ENCODE measurements at places on chromosomes 4 and X.
A peak's percentile ranks its signal among the peaks of the same experiment; 100 is the strongest.

DNA sequence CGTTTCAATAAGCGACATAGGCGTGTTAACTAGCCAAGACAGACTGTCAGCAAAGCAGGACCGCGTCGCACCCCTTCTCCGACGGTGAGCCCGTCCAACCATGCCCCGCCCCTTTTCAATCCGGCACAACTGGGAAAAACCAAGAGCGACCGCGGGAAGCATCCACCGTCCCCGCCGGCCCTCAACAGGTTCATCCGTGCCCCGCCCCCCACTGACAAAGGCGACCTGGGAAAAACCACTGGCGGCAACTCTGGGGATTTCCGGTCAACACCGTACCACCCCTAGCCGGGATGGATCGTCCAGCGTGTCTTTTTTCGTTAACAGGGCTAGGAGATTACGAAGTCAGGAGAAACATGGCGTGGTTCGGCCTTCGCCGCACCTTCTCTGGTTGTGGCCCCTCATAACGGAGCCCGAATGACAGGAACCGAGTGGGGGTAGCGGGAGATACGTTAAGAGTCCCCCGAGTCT lies 377 bp downstream of the TIMM17B start:
- peak; percentile 27 for DNase-seq

DNA sequence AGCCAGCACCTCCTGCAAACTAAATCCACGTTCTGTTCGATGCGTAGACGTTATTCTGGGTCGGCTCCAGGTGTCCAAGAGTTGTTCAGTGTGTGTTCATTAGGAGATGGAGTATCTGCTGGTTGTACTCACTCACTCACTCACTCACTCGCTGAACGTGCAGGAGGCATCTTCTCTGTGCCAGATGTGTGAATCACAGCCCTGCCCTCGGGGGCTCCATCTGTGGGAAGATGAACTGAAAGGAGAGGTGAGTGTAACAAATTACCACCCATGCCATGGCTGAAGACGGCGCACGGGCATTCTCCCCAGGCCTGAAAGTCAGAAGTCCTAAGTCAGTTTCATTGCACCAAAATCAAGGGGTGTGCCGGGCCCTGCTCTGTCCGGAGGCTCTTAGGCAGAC lies 16.1 kb downstream of the NSG1 start:
- no peak for DNase-seq

DNA sequence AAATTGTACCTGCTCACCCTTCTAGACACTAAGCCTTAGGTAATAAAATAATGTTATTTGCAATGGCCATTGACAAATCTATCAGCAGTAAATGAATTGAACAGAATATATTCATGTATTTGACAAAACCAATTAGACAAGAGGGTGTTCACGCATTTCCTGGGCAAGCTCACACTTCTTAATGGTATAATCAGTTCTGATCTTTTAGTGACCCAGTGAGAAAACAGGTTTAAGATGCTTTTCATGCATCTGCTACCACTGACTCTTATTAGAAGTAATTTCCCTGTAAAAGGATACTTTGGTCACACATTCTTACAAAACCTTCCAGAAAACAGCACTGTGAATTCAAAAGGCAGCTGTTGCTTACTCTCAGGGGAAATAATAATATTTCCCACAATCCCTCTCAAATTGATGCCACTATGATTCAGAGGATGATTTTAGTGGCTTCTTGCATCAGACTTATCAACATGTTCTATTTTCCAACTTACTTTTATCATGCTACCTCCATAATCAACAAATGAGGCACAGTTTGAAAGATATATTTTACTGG lies 313.9 kb upstream of the NWD2 start:
- DNase-seq: no peak

DNA sequence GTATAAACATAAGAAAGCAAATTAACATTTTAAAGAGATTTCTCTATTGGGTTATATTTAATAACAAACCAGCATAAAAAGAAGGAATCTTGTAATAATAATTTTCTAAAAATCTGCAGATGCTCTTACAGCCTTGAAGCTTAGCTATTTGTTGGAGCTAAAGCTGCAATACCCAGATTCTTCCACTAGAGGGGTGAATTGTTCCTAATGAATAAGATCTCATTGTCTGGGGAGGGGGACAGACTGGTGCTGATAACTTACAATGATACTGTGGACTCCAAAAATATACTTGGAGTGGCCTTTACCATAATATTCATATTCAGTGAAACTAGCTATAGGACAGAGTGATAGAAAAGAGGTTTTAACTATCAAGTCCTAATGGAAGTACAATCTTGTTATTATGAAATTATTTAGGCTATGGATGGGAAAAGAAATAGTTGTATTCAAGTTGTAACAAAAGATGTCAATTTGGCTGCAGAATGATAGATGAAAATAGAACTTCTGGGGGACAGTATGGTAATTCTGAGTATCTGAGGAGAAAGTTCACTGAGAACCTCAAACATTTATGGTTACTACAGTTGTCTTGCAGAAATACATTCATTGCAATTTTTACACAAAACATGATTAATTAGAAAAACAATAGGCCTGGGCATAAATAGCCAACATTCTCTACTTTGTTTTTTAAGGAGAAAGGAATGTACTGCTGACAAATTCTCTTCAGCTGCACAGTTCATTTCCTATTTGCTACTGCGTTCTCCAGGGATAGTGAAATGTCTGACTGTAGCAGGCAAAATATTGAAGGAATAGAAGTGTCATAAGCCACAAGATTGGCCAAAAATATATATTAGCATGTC lies 443.3 kb downstream of the GBA3 start:
- DNase-seq: peak; percentile 38

DNA sequence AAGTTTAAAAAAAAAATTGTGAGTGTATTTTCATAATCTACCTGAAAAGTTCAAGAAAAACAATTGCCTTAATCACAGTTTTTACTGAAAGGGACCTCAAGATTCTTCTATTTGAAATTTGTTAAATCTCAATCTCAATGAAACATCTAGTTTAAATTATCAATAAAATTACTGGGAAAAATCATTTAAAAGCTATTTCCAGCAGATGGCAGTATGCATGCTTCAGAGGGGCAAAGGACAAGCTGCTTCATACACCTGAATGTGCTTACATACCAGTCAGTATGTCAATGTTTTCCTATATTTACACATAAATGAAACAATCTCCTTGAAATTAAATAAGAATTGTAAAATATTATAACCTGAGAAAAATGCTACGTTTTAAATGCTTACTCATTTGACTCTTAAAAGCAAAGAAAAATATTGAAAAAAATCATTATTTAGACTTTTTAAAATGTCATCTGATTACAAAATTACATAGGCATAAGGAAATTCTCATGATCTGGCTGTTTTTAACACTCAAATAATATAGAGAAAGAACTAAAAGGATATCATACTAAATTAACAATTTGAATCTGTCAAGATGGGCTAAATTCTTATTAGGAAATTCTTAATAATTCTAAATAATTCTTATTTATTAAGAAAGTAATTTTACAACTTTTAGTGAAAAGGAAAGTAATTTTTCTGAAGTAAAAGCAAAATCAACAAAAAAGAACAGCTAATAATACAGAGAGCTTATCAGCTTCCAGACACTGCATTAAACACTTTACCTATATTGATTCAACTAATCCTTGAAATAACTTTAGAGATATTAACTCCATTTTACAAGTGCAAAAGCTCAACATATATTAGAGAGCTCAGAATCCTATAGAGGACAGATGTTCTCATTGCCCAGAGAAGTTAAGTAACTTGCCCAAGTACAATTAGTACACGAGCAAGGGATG lies 242.1 kb downstream of the ADAMTS3 start:
- DNase-seq: peak; percentile 12

GRCh38 chr4:80841587-80842281 lies 188.8 kb upstream of the BMP3 start:
- DNase-seq: no peak

GRCh38 chr4:138961129-138961528 lies 54.5 kb upstream of the NOCT start:
- no peak for DNase-seq

DNA sequence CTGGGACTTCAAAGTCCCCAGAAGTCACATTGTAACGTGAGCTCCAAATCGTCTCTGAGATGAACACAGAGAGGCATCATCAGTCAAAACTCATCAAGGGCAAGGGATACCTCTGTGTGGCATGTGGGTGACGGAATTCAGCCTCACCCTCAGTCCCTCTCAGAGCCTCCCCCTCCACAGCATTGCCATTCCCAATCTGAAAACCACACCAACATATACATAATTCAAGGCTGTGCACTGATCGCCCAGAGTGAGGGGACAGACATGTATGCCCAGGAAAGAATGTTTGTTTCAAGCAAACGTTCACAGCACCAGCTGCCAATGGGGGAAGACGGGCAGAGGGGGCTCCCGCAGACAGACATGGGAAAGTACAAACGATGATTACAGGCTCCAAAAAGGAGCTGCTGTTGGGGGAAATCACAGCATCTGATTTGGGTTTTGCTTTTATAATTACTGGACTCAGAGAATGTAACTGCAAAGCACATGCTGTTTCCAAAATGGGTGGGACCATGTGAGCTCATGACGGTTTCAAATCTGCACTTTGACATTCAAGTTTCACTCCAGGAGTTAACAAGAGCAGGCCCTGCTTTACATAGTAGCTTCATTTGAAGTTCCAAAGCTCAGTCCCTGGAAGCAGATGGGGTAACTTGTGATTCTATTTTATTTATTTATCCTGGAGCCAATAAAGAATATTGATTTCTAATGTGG lies 88.3 kb downstream of the CLCN4 start:
- no peak for DNase-seq

DNA sequence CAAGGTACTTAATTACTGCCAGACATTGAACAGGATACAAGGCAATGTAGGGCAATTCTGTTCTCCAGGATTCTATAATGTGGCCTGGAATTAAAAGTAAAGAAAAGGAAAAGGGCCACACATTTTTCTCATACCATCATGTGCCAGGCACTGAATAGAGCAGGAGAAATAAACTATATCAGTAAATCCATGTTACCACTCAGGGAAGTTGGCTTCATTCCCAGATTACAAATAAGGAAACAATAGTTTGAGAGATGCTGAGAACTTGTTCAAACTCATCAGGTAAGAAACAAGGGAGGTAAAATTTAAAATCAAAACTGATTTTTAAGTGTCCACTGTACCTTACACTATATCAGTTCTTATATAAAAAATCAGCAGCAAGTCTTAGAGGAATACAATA lies 645.0 kb upstream of the ATOH1 start:
- DNase-seq: peak; percentile 20

- no peak for DNase-seq
Measured at GRCh38 chr4:118683513-118683912, 1.7 kb upstream of the METTL14 start.

DNA sequence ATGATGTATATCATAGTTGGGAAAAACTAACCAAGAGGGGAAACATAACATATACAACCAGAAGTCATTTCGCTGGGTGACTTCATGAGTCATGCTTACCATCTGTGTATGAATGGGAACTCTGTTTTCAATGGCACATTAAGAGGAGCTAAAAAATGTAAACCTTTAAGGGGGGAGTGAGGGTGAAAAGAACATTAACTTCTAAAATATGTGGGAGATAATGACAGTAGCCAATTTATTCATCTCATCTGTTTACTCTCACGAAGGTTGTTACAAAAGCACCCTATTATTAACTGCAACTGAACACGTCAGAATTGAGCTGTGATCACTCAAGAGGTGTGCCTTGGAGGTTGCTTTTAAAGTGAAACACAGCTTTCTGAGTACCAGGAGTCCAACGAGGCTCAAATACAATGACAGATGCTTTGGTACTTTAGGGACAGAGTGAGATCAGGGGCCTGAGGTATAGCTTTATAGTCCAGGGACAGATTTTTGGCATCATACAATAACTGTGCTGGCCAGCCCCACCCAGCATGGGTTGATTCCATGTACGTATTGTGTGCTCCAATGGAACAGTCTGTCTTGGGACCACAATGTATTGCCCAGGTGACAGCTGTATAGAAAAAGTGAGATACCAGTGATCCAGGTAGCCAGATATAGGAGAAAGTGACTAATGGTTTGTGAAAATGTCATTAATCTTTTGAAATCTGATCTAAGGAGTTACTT lies 107.3 kb downstream of the AMMECR1 start:
- DNase-seq: no peak

DNA sequence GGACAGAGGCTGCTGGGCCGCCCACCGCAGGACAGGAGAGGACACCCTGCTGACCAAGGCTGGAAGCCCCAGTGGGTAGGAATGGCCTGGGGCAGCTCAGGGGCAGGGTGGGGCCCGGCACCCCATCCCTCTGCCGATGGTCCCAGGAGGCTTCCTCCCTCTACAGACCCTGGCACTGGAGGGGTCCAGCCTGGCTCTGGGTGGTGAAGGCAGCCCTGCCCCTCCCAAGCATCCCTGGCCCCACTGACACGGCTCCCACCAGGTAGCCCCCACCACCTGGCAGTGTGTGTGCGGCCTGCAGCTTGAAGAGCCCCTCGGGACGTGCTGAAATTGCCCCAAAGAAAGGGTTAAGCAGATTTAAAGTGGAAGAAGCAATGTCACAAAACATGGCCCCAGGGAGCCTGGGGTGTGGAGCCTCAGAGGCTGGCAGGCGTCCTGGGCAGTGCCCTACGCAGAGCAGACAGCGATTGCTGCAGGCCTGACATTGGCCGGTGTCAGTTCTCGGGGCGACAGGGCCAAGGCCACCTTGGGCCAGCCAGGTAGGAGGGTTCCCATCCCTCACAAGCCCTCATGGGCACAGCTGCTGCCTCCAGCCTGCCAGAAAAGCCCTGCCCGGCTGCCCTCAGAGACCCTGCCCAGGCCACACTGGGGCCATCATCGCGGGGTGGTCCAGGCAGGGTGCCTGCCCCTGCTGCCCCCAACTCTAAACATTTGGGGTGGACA lies 80.5 kb downstream of the FAM53A start:
- no peak for DNase-seq

DNA sequence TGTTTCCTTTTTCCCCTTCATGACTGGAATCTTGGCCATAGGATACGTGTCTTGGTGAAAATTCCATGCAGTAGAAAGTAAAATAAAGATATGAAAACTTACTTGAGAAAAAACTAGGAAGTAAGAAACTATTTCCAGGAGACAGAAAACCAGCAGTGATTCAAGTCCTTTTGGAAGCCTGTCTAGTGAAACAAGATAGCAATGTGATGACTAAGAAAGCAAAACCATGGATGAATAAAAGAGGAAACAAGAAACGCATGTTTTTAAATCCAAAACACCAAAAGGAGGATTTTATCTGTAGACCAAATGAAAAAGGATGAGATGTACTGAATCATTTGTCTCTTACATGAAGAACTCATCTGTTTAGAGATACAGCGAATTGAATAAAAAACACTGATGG lies 1430.0 kb downstream of the ARAP2 start:
- DNase-seq: no peak

- DNase-seq: no peak
Measured at GRCh38 chrX:73847991-73848390, 285.0 kb downstream of the CHIC1 start.

DNA sequence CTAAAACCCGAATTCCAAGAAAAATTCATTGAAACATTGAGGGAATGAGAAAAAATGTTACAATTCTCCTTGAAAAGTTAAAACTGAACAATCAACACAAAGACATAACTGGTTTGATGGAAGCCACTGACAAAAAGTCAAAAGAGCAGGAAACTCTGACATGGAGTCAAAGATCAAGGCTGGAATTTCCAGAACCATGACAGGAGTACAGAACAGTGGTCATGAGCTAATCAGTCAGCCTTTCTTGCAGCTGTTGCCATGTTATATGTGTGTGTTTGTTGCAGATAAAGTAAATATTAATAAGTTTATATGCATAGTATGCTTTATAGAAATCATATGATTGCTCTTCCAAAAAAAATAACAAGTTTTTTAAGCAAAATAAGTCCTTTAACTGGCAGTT lies 184.7 kb upstream of the HCCS start:
- no peak for DNase-seq
